NCI-H446 treated with DMSO at 0.1 percent for 48 hours (cell line): ENCODE measurements at places on chromosomes 3 and 15.

DNA sequence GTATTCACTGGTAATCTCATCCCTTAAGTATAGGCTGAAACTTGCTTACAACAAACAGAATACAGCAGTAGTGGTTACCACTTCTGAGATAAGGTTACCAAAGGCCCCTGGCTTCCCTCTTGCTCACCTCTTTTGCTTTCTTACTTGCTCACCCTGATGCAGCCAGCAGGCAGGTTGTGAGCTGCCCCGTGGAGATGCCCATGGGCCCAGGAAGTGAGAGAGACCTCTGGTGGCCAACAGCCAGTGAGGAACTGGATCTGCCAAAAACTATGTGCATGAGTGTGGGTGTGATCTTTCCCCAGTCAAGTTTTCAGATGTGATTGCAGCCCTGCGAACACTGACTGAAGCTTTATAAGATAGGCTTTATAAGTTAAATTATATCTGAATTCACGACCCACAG lies 48.7 kb downstream of the NMNAT3 start:
- DNase-seq = no peak

GRCh38 chr3:133428552-133428951 lies 28.7 kb downstream of the BFSP2 start:
- no peak for DNase-seq

DNA sequence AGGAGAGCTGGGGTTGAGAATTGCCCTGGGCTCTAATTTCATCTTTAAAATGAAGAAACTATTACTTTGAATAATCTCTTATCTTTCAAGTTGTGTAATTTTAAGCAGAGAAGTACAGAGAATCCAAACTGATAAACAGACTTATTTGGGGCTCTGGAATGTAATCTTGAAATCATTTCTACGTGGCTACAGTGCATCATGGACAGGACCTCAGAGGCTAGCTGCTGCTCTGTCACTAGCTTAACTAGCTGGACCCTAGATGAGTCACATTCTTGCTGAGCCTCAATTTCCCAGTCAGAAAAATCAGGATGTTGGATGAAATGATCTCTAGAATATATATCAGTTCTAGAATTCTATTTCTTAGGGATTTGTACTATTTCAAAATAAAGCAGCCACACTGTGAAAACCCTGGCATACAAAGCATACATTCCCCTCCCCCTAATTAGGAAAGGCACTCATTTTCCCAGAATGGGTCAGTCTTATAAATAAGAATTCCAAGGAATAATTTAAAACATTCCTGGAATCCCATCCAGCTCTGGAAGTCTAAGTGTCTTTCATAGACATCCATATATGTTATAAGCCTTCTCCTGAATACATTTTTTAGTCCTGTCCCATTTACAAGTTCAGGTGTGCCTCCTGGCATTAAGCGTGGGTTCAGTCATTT lies 47.2 kb downstream of the RASGRP1 start:
- DNase-seq = no peak

DNA sequence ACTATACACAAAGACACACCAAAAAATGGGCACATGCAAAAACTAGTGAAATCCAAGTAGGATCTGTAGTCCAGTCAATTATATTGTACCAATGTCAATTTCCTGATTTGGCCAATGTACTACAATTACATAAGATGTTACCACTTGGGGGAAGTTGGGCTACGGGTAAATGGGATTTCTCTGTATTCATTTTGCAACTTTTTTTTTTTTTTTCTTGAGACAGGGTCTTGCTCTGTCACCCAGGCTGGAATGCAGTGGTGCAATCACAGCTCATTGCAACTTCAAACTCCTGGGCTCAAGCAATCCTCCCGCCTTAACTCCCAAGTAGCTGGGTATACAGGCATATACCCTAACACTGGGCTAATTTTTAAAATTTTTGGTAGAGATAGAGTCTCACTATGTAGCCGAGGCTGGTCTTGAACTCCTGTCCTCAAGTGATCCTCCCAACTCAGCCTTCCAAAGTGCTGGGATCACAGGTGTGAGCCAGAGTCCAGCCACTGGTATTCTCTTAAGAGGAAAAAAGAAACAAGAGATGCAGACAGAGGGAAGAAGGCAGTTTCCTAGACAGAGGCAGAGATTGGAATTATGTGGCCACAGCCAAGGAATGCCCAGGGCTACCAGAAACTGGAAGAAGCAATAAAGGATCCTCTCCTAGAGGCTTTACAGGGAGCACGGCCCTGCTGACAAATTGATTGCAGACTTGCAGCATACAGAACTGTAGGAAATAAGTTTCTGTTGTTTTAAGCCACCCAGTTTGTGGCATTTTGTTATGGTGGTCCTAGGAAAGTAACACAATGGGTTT lies 33.3 kb downstream of the TFDP2 start:
- no peak for DNase-seq
